Right renal pelvis (tissue), 4 donors: ENCODE measurements at places on chromosomes 3 and 15.

GRCh38 chr3:58560771-58561311, 16.4 kb downstream of the FAM107A start:
- no peak for DNase-seq

DNA sequence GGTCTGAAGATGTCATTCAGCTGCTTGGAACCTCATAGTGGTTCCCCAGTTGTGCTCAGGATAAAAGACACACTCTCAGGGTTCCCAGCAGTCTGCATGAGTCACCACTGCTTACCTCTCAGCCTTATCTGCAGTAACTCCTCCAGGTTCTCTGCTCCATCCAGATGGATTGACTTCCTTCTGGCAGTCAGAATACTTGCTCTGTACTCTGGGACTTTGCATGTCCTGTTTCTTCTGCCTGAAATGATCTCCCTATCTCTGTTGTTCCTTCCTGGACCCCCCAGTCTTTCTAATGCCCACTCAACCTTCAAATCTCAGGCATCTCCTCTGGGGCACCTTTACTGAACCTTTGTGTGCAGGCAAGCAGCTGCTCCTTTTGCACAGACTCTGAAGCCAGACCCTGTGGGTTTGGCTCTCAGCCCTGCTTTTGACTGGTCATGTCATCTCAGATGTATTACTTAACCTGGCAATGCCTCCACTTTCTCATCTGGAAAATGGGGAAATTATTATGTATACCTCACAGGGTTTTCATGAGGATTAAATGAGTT, 38.4 kb downstream of the ITPR1 start:
- no peak for DNase-seq

GRCh38 chr3:150331978-150332568, 76.0 kb upstream of the TSC22D2 start:
- DNase-seq = no peak

DNA sequence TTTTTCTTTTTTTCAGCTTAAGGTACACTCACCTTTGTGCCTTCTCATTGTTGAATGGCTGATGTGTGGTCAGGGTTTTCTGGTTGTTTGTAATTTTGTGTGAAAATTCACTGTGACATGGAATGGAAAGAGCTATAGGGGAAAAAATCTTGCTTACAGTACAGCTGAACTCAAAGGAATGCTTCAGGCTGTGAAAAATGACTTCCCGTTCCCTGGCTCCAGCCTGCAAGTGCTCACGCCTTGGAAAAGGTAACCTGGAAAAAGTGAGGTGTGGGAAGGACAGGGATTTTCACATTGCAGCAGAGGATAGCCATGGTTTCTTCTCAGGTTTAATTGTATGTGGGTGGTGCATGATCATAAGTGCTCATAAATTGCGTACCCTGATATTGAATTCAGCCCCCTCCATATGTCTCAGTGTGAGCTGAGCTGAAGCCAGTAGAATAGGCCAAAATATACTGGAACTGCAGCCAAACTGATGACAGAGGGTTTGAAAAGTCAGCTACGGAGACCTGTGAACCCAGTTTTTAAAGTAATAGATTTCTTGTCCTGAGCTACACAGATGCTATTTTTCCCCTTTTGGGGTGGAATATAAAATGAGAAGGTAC, 228.7 kb upstream of the RASGRP1 start:
- DNase-seq = no peak

GRCh38 chr3:127637546-127637945, 8.6 kb downstream of the PODXL2 start:
- no peak for DNase-seq

DNA sequence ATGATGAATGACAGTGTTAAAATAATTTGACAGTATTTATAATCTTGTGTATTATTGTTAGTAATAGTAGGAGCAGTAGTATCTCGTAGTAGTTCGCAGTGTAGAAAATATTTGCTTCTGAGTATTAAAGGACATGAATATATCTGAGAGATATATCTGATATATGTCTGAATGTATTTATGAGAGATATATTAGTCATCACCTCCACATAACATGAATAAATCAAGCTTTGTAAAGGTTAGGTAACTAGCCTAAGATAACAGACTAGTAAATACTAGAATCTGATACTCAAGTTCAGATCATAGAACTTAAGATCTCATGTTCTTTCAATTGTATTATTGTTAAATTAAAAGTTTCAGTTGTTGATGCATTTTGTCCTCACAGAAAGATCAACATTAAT, 130.5 kb downstream of the UBE2E2 start:
- DNase-seq = no peak

GRCh38 chr3:159185443-159186050, 383.7 kb downstream of the MFSD1 start:
- DNase-seq = no peak

DNA sequence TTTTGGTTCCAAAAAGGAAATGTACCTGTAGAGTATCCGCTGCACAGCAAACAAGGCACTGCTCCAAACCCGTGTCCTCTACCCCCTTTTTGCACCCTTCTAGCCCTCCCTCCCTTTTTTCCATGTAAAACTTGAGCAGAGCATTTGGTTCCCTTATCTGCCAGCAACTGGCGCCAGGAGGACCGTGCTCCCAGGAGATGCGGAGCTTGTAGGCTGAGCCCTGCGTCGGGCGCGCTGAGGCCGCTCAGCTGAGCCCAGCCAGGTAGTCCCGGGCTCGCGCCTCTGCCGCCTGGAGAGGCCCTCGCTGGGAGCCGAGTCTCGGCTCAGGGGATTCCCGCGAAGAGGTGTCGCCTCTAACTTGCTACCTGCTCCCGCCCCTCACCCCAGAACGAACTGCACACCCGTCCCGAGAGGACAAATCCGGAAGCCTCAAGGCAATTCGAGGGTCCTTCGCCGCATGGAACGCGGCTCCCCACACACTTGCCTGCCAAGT, 575 bp downstream of the TRPM7 start:
- peak; percentile 42 for DNase-seq

DNA sequence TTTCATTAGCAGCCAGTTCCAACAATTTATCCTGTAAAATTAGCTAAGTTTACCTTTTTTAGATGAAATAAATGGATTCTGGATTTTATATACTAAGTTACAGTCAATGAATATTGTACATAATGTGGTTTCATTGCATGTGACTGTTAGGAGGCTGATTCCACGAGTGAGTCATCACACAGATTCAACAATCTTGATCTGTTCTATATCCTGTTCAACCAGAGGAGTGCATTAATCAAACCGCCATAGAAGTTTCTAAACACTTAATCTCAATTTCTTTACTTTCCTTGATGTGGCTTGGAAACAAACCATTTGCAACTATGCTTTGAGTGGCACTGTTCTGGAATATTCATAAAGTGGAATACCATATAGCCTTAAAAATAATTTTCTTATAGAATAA, 15.3 kb downstream of the DNAJC13 start:
- no peak for DNase-seq

DNA sequence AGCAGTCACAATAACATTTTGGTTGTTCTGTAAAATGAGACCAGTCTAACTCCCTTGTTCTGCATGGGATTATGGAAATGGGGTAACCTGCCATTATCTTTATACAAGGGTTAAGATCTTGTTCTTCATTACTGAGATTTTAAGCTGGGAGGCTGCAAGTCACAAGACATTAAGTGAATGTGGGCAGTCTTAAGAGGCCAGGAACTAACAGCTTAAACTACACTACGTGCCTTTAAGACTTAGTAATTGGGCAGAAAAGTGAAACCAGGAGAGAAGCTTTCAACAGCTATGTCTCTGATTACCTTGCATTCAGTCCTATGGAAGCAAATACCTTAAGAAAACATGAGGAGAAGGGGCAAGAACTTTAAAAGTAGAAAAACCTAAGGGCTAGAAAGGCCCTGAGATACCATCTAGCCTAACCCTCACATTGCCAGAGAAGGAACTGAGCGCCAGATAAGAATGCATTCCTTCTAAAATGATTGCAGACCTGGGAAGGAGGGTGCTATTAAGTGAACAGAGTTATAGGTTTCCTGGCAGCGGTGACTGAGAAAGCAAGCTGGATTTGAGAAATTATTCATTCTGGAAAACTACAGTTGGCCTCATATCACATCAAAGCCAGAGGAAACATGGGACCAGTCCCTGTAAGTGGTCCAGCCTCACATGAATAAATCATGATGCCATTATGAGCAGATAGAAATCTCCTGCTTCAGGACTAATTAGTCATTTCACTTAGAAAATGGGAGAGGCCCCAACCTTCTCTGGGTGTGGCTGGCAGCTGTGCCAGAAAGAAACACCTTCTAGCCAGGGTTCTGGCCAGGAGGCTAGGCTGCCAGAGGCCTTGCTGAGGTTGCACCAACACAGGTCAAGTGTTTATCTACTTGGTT, 32.9 kb downstream of the DAPK2 start:
- no peak for DNase-seq

- no peak for DNase-seq
Observed at GRCh38 chr3:23824699-23825444, 19.1 kb downstream of the UBE2E1 start.

DNA sequence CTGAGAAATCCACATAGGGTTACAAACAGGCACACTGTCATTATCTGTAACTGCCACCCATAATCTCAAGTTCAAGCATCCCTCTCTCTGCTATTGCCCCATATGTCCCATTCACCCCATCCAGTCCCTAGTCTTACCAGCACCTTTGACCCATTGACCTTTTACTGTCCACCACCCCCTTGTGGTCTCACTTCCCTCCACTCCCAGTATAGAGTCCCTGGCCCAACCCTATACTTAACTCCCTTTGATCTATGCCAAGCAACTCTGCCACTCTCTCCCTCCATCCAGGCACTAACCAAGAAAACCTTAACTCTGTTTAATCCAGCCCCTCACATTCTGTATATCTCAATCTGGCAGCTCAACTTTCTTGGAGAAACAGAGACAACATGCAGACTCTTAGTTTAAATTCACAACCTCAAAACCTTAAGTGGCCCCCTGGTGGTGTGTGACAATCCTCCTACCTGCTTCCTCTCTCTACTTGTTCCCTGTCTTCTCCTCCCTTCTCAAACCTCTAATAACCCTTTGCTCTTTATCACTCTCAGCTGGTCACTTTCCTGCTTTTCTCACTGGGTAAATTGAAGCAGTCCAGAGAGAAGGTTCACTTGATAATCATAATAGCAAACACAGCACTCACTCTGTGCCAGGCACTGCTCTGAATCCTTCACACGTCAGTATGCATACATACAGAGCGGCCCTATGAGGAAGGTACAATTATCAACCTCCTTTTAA, 162.7 kb downstream of the STT3B start:
- DNase-seq = no peak

DNA sequence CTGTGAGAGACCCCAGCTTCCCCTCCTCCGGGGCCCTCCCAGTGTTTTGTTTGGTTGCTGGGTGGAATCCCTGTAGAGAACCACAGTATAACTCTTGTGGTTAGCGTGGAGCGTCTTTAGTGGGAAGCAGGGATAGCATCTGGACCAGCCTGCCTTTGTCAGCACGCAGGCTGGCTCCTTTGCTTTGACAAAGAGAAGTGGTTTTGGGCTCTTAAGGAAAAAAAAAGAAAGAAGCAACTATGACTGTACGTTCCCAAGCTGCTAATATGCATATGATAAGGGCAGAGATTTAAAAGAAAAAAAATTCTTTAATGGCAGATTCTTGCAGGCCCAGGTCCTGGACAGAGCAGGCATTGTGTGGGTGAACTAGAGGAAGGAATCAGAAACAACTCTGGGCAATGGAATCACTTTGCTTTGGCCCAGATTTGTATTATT, 340.8 kb upstream of the CTDSPL start:
- DNase-seq = no peak

- no peak for DNase-seq
Observed at GRCh38 chr15:99427210-99427609, 138.6 kb upstream of the MEF2A start.

DNA sequence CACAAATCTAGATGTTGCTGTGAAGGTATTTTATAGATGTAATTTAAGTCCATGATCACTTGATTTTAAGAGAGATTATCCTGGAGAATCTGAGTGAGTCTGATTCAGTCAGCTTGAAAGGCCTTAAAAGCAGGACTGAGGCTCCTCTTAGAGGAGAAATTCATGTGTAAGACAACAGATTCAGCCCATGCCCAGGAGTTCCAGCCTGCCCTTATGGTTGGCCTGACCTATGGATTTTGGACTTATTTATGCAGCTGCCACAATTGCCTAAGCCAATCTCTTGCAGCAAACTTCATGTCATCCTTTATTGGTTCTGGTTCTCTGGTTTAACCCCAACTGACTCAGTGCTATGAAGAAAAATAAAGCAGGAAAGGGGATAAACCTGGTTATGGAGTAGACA, 296.5 kb upstream of the RASGRP1 start:
- DNase-seq = no peak

DNA sequence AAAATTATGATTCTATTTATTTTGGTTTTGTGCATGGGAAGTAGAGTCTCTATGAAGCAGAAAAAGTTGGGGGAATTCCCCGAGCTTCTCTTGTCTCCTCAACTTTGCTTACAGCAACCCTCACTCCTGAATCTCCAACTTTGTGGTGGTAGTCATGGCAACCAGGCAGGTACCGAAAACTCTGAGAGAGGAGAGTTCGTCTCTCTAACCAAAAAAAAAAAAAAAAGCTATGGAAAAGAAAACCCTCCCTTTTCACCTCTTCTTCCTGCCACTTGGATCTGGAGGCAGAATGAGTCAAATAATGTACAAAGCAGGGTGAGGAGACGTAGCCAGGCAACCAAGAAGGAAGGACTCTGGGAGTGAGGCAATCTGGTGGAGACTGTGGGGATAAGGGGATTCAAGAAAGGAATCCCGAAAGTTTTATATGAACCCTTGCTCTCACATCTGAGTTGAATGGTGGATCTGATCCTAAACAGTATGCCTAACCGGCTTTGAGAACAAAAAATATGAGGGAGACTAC, 108.1 kb downstream of the PLOD2 start:
- no peak for DNase-seq

- DNase-seq = peak; percentile 31
Observed at GRCh38 chr3:149299938-149300801, 33.3 kb downstream of the TM4SF18 start.

GRCh38 chr15:87743562-87743961, 513.0 kb downstream of the NTRK3 start:
- no peak for DNase-seq

GRCh38 chr3:58192069-58192468, 18.7 kb downstream of the DNASE1L3 start:
- no peak for DNase-seq

- DNase-seq = no peak
Observed at GRCh38 chr15:39720621-39721611, 61.7 kb downstream of the FSIP1 start.

GRCh38 chr3:114608293-114608692, 314.5 kb downstream of the TIGIT start:
- no peak for DNase-seq

DNA sequence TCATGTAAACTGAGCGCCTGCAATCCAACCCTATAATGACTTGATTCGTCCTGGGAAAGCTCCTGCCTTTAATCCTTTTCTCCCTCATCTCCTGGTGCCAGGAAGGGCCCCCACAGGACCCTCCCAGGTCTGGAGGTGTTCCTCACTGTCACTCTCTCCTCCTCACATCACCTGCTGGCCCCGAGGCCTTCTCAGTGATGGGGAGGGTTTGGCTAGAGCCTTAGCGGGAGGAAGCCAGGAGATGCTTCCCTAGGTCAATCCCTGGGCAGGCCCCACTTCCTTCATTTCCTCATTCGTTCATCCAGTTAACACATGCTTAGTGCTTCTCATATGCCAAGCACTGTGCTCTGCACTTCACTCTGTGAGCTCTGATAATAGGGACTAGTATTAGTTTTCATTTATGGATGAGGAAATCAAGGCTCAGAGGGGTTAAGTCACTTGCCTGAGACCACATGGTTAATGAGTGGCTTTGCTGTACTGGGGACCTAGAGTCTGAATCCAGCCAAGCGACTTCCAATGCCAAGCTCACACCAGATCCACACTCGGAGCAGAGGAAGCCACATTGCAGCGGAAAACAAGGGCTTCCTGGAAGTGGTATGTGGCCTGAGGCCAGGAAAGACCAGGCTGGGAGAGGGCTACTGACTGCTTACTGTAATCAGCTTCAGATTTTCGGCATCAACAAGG, 50.3 kb upstream of the CHRNB4 start:
- no peak for DNase-seq

- DNase-seq = no peak
Observed at GRCh38 chr3:141940194-141940776, 63.8 kb downstream of the ATP1B3 start.
